ENCODE measurements at places on chromosomes 2 and 18.

DNA sequence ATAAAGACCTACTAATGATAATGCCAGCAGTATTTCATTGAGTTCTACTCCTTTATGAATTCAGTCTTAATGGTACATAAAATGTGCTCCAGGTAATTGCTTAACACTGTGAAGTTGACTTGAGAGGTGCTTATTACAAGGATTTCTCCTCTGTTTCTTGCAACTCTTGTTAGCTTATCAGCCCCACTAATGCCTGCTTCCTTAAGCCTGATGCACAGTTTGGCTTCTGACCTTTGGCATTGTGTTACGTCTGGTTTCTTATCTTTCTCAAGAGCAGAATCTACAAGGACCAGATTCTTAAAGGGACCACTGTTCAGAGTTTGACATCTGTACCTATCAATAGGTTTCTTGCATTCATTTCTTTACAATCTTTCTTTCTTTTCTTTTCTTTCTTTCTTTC is 223.9 kb upstream of the CWC22 start:
- no peak for DNase-seq

DNA sequence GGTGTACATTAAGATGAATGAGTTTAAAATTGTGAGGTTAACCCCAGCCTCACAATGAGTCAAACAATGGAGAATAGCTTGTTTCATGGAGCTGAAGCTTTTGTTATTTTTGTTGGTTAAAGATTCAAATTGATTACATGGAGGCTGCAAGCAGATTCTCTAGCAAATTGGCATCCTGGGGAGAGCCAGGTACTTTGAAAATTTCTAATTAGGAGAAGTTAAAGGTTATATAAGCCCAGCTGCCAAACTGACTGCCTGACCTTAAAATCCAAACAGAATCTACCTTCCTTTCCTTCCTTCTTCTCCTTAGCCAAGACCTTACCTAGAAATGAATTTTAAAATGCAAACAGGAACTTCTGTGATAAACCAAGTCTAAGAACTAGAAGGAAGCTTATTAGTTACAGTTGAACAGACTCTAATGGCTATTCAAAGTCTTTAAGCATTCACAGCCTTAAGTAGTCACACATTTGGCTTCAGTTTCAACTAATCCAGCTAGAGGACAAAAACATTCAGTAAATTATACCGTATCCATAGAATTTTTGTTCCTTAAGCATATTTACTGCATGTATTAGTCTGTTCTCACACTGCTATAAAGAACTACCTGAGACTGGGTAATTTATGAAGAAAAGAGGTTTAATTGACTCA is 31.5 kb upstream of the PGAP1 start:
- DNase-seq: no peak

DNA sequence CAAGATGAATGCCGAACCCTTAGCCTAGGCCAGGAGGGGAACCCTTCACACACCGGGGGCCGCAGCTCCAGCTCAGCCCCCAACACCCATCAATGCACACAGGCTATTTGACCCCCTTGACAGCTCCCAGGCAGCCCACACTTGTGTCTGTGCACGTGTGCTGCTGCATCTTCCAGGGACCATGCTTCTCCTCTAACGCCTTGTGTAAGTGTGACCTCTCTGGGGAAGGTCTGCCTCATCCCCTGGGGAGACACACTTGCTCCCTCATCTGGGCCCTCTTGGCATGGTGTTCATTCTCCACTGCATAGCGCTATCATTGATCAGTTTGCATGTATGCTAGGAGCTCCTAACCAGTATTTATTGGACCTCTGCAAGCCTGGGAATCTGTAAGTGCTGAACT is 120.0 kb upstream of the FHL2 start:
- DNase-seq: no peak

DNA sequence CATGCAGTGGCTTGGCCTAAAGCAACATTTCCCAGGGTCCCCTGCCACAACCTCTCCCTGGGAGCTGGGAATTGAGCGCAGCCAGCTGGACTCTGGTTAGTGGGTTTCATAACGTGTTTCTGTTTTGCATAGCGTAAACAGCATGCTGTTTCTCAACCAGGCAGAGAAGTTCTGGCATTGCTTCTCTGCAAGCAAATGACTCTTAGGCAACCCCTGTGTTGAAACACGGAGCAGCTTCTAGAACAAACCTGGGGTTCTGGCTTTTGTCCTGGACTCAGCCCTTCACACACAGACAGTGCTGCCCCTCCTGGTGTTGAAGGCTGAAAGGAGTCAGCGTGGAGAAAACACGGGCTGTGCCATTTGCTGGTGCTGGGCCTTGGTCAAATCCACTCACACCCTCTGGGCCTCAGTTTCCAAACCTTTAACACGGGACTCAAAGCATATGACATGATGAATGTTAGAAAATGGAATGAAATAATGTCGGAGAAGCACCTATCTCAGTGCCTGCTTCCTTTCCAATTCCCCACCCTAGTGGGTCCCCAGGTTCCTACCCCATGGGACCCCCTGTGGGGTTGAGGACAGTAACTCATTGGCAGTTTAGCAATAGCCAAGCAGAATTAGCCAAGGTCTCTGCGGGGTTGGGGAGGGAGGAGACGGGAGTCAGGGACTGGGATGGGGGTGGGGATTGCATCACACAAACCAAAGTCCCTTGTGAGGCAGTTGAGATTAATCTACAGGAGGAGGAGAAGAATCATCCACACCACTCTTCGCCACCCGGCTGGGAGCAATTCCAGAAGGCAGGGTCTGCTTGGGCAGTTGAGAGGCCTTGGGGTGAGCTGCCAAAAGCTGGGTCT is 30.2 kb upstream of the IL1R2 start:
- no peak for DNase-seq

GRCh38 chr2:98731894-98732349 is 990 bp upstream of the MGAT4A start:
- no peak for DNase-seq

GRCh38 chr2:218958276-218958675 is 1.2 kb upstream of the CDK5R2 start:
- DNase-seq: no peak

- DNase-seq: peak; percentile 75
Measured at GRCh38 chr18:25726298-25726697, 364.1 kb downstream of the SS18 start.

DNA sequence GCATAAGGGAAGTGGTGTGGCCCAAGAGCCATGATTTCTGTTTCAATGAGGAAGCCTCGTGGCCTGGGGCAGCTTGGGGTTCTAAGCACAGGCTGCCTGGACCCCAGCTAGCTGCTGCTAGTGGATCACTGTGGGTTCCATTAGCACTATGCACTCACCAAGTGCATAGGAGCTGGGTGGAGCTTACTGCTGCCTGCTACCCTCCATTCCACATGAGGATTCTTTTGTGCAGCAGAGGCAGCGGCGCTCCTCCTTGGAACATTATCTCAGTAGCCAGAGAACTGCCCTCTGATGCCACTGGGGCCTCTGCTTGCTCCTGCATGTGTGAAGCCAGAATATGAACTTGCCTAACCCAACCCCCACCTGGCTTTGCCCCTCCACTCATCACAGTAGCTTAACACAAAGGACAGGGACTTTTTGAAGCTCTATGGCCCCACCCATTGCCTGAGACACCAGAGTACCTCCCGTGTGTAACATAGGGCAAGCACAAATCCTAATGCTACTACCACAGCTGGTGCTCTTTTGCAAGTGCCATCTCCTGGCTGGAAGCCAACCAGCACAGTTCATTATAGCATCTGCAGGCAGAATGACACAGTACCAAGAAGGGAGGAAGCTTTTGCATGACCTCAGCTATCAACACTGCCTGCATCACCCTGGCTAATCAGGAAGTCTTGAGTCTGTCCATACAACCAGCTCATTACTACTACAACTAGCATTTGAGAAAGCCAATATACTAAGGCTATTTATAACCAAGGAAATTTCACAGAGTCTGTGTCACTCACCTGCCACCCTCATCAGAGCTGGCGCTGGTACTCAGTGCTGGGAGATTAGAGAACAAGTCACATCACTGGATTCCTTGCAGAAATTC is 297.0 kb upstream of the GULP1 start:
- peak; percentile 83 for DNase-seq

Measured in NCI-H524 treated with DMSO at 0.1 percent for 48 hours (cell line).